Breast epithelium (tissue), 4 donors: ENCODE measurements at places on chromosomes 7 and 10. TPM values are rescaled to one million over a fixed set of nuclear protein-coding genes. Genes with fewer than 3 reads are reported as not detected.

The FAM20C gene
- 73.7 TPM for total RNA-seq

The SEMA3D gene
- total RNA-seq: 3.5 TPM

The GHRHR gene
- not detected for total RNA-seq

The SNCG gene
- total RNA-seq: 53.7 TPM

The NRCAM gene
- 3.3 TPM for total RNA-seq

The AKR1C8 gene
- 0.33 TPM for total RNA-seq

The OR13A1 gene
- not detected for total RNA-seq

The TFPI2 gene
- total RNA-seq: 46.7 TPM

The PTPRN2 gene
- total RNA-seq: 2.2 TPM

The AVL9 gene
- total RNA-seq: 27.7 TPM

The CAMK1D gene
- total RNA-seq: 17.3 TPM

The INSYN2A gene
- not detected for total RNA-seq

The HTR5A gene
- not detected for total RNA-seq

The GRM3 gene
- not detected for total RNA-seq

The SNX10 gene
- 13.4 TPM for total RNA-seq

DNA sequence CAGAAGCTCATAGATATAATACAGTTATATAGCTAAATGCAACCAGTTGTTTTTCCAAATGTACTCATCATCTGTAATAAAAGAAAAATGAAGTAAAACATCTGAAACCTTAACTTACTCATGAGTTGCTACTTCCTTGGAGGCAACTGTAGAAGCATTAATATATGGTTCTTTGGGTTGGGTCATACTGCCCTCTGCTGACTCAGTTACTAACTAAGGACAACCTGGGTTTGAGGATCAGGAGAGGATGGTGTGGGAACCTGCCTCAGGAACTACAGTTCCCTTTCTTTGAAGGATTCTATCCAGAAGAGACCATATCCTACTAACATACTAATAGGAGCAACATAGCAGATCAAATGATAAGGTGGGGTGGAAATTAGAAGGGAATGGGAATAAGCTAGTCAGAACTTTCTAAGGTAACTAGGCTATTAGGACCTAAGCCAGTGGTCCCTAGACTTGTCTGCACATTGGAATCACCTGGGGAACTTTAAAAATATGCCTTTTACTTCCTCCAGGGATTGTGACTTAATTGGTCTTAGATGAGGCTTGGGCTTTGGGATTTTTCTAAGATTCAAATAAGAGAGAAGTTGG is 20.7 kb downstream of the COX15 start:
- no peak overlapping the region for H3K27ac ChIP-seq
- no peaks in the 10 kb centered on the region for H3K4me1 ChIP-seq
- no peaks in the 10 kb centered on the region for H3K36me3 ChIP-seq
- no peak overlapping the region for H3K4me3 ChIP-seq
- no peaks in the 10 kb centered on the region for H3K27me3 ChIP-seq

GRCh38 chr7:38628630-38629385 is 2.4 kb downstream of the AMPH start:
- no peak overlapping the region for H3K27ac ChIP-seq
- peaks cover 5% of the 10 kb centered on the region for H3K4me1 ChIP-seq
- no peak overlapping the region for H3K4me3 ChIP-seq

- H3K27me3 ChIP-seq: no peaks in the 10 kb centered on the region
- no peaks in the 10 kb centered on the region for H3K4me1 ChIP-seq
- H3K27ac ChIP-seq: no peak overlapping the region
- H3K36me3 ChIP-seq: no peaks in the 10 kb centered on the region
- no peak overlapping the region for H3K4me3 ChIP-seq
Observed at GRCh38 chr7:118330388-118330787, 105.9 kb downstream of the ANKRD7 start.

DNA sequence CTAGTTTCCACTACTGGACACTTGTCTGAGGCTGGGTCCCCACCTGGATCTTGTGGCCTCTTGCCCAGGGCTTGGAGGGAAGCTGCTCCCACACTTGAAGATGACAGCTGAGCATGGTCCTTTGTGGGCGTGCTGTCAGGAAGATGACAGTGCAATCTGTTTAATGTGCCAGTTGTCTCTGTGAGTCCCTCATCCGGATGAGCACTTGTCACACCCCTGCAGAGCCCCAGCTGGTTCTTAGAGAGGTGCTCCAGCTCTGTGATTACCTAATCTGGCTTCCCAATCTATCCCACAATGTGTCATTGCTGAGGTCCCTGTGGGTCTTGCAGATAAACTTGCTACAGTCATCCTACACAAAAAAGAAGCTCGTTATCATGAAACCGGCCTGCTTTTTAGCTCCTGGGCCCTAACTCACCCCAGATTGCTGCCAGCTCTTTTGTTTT is 34.8 kb upstream of the CCSER2 start:
- no peaks in the 10 kb centered on the region for H3K4me1 ChIP-seq
- DNase-seq: no peak
- H3K27me3 ChIP-seq: no peaks in the 10 kb centered on the region
- H3K36me3 ChIP-seq: no peaks in the 10 kb centered on the region
- H3K4me3 ChIP-seq: no peak overlapping the region

- peak overlapping the region; percentile 36 for H3K27ac ChIP-seq
- no peaks in the 10 kb centered on the region for H3K36me3 ChIP-seq
- H3K4me1 ChIP-seq: no peaks in the 10 kb centered on the region
Observed at GRCh38 chr10:21516242-21517131, 9.0 kb downstream of the SKIDA1 start.

- DNase-seq: no peak
- H3K36me3 ChIP-seq: no peaks in the 10 kb centered on the region
- H3K27ac ChIP-seq: no peak overlapping the region
- H3K4me3 ChIP-seq: no peak overlapping the region
- H3K27me3 ChIP-seq: no peaks in the 10 kb centered on the region
Observed at GRCh38 chr10:80394358-80394916, 13.9 kb upstream of the PRXL2A start.

DNA sequence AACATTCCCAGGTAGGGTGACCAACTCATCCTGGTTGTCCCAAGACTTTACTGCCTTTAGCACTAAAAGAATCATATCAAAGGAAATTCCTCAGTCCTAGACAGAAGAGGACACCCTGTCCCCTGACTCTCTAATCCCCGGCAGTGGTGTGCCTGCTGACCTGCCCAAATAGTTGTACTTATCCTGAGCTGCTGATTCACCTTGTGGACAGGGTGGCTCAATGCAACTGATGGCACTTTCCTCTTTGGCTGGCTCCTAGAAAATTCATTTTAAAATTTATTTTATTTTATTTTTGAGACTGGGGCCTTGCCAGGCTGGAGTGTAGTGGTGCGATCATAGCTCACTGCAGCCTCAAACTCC is 111.7 kb downstream of the JCAD start:
- DNase-seq: no peak
- no peaks in the 10 kb centered on the region for H3K27me3 ChIP-seq

- H3K36me3 ChIP-seq: no peaks in the 10 kb centered on the region
- no peak for DNase-seq
- no peak overlapping the region for H3K27ac ChIP-seq
- no peaks in the 10 kb centered on the region for H3K27me3 ChIP-seq
- no peaks in the 10 kb centered on the region for H3K4me1 ChIP-seq
- H3K4me3 ChIP-seq: no peak overlapping the region
Observed at GRCh38 chr10:124348801-124349200, 69.9 kb downstream of the OAT start.

DNA sequence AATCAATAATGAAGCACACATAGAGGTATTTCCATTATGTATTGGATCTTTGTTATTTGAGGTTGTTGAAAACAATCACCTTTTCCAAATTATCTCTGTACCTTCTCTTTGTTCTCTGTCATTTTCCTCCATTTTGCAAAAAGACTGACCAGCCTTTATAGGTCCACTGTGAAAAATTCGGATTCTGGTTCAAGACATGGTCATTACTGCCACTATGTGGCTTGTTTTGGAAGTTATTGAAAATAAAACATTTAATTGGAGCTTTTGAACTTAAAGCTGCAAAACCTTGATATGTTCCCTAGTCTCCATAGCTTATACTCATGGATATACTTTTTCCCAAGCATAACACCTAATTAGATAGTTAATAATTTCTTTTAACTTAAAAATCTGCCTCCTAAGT is 1094.4 kb downstream of the NRG3 start:
- H3K36me3 ChIP-seq: no peaks in the 10 kb centered on the region
- no peak for DNase-seq
- no peak overlapping the region for H3K4me3 ChIP-seq
- no peak overlapping the region for H3K27ac ChIP-seq
- no peaks in the 10 kb centered on the region for H3K27me3 ChIP-seq
- no peaks in the 10 kb centered on the region for H3K4me1 ChIP-seq

GRCh38 chr7:29080803-29081202 is 65.5 kb downstream of the CPVL start:
- H3K4me1 ChIP-seq: no peaks in the 10 kb centered on the region
- DNase-seq: peak; percentile 24
- no peaks in the 10 kb centered on the region for H3K27me3 ChIP-seq
- H3K27ac ChIP-seq: no peak overlapping the region
- H3K4me3 ChIP-seq: no peak overlapping the region

DNA sequence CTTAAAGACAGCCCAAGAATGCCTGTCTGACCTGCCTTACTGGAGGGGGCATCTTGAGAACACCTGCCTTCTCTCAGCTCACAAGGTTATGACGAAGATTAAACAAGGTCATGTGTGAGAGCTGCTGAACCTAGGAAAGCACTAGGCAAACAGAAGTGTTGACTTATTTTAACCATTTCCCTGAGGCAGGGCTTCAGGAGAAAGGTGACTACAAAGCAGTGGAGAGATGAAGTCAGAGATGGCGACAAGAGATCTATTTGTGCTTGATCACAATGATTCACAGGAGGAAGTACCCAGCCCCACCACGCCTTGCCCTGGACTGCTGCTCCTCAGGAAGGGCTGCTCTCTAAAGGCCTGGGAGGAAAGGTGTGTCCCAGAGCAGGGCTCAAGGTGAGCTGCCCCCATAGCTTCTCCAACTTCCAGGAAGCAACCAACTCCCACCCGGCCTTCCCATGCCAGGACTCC is 27.8 kb downstream of the STN1 start:
- no peak for DNase-seq
- H3K4me3 ChIP-seq: no peak overlapping the region
- no peaks in the 10 kb centered on the region for H3K36me3 ChIP-seq
- no peaks in the 10 kb centered on the region for H3K4me1 ChIP-seq
- H3K27me3 ChIP-seq: no peaks in the 10 kb centered on the region
- H3K27ac ChIP-seq: peak overlapping the region; percentile 75

- no peaks in the 10 kb centered on the region for H3K36me3 ChIP-seq
- peak overlapping the region; percentile 95 for H3K27ac ChIP-seq
- H3K27me3 ChIP-seq: no peaks in the 10 kb centered on the region
- H3K4me3 ChIP-seq: peak overlapping the region; percentile 72
Observed at GRCh38 chr10:22230158-22230833, 12.5 kb upstream of the EBLN1 start.

- H3K4me1 ChIP-seq: no peaks in the 10 kb centered on the region
- H3K4me3 ChIP-seq: no peak overlapping the region
- H3K36me3 ChIP-seq: no peaks in the 10 kb centered on the region
- no peak overlapping the region for H3K27ac ChIP-seq
Observed at GRCh38 chr10:89450901-89451300, 36.5 kb downstream of the IFIT5 start.

GRCh38 chr7:157033483-157034473 is 23.3 kb upstream of the MNX1 start:
- H3K36me3 ChIP-seq: no peaks in the 10 kb centered on the region
- H3K27me3 ChIP-seq: peaks cover 32% of the 10 kb centered on the region
- DNase-seq: no peak
- H3K27ac ChIP-seq: no peak overlapping the region

DNA sequence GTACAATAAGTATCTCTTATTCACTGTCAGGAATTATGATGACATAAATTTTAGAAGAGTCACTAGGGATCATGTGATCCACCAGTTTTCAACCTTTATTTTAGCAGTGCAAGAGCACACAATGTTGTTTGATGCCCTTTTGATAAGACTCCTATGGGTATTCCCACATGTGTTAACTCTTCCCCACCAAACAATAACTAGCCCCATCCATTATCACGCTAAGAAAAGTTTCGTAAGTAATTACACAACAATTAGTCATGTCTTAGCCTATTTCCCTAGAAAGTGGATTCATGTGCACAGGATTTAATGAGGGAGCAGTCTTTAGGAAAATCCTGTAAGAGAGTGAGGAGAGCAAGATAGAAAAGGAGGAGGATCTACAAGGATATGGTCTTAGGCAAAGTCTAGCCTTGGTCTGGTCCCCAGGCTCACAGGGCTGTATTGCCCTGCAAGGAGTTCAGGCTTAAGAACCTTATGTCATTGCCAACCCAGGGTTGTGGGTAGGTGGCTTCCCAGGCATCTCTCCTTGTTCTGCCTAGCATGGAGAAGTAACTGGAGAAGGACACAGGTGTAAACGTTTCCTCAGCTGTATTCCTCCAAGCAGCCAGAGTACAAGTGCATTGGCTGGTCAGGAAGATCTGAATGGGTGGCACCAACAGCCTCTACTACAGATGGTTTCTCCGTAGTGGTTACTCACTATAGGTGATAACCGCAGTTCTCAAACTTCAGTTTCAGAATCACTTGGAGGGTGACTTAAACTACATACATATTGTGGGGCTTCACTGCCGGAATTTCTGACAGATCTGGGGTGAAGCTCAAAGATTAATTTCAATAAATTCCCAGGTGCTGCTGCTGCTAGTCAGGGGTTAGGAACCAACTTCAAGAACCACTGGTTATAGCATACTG is 574.5 kb downstream of the SUGCT start:
- H3K27me3 ChIP-seq: no peaks in the 10 kb centered on the region
- no peaks in the 10 kb centered on the region for H3K36me3 ChIP-seq
- no peak overlapping the region for H3K4me3 ChIP-seq
- H3K4me1 ChIP-seq: no peaks in the 10 kb centered on the region
- DNase-seq: no peak

DNA sequence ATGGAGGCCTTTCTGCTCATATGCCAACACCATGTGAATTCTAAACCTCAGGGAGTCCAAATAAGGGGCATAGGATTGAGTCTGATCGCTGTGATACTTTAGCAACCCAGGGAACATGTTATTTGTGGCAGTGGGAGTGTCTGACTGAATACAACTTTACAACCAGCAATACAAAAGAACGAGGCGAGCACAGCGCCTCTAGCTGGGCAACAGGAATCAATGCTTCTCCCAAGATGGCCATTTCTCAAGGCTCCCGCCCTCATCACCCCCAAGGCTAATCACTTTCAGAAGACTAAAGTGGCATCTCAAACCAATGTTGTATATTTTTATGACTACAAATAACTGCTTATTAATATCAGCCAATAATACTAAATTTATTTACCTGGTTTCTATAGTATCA is 28.1 kb downstream of the YWHAG start:
- DNase-seq: no peak
- no peak overlapping the region for H3K4me3 ChIP-seq
- H3K27ac ChIP-seq: no peak overlapping the region
- H3K27me3 ChIP-seq: no peaks in the 10 kb centered on the region
